NCI-H526 (cell line): ENCODE measurements at places on chromosomes 2 and 18.

GRCh38 chr2:33084433-33084832 is 137.7 kb downstream of the LTBP1 start:
- no peak for DNase-seq

GRCh38 chr2:96830044-96830562 is 13.7 kb downstream of the ANKRD23 start:
- no peak for DNase-seq

- no peak for DNase-seq
Observed at GRCh38 chr18:46346213-46346612, 242.0 kb downstream of the HAUS1 start.

DNA sequence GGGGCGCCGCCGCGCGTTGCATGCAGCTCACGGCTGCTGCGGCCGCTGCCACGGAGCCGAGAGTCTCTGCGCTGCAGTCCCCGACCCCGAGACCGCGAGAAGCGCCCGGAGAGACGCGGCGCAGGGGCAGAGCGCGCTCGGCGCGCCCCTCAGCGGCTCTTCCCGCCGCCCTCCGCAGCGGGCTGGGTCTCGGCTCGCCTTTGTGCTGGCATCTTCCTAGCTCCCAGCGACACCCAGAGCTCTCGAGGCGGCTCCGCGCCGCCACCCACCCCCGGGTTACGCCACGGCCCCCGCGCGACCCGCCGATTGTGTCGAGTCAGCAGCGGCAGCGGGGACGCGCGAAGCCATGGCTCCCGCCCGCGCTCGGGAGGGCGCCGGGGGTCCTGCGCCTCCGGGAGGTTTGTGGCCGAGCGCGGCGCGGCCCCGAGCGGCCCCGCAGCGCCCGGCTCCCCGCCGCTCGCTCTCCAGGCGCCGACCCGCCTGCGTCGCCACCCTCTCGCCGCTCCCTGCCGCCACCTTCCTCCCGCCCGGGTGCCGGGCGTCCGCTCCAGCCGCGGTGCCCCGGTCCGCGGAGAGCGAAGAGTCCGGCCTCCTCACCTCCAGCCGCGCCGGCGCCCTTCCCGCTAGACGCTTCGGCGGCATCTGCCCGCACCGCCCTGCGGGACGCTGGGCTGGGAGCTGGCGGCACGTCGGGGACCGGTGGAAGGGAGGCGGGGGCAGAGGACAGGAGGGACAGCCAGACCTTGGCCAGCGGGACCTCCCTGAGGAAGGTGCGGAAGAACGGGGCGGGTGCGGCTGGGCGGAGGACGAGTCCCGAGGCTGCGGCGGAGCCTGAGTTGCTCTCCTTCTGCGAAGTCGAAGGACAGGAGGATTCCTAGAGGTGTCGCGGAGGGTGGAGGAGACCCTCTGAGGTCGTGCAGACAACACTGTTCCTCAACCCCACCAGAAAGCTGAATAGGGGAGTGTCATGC is 46.3 kb upstream of the CCDC150 start:
- peak; percentile 87 for DNase-seq

DNA sequence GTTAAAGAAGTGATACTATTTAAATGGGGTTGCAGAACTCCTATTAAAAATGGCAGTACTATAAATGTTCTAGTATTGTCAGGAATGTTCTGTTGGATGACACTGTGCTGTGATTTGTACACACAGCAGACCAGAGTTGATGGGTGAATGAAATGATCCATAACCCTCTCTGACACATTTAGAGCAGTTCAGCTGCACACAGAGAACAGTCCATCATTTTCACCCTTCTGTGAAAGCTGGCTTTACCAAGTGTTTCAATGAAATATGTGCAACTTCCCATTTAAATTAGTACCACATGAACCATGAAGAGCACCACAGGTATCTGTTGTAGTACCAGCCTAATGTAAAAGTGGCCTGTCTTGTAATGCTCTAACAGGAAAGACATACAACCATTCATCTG is 981.4 kb downstream of the TMEM182 start:
- no peak for DNase-seq

- DNase-seq, result no peak
Observed at GRCh38 chr2:191679818-191680600, 2.1 kb downstream of the NABP1 start.

DNA sequence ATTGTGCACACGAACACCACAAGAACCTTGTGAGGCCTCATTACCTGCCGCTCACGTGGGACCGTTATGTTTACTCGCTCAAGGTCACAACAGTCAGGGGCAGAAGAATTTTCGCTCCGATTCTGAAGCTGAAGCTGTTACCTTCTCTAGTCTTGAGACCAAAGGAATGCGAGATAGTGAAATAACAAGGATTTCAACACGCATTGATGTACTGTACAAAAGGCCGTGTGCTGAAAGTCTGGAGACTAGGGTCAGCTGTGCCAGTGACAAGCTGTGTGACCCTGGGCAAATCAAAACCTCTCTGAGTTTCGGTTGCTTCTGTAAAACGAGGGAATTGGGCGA is 583 bp downstream of the NEMP2 start:
- no peak for DNase-seq

- DNase-seq, result no peak
Observed at GRCh38 chr18:61079714-61080113, 253.5 kb upstream of the CDH20 start.

GRCh38 chr2:199302851-199303250 is 154.9 kb downstream of the SATB2 start:
- DNase-seq, result no peak

DNA sequence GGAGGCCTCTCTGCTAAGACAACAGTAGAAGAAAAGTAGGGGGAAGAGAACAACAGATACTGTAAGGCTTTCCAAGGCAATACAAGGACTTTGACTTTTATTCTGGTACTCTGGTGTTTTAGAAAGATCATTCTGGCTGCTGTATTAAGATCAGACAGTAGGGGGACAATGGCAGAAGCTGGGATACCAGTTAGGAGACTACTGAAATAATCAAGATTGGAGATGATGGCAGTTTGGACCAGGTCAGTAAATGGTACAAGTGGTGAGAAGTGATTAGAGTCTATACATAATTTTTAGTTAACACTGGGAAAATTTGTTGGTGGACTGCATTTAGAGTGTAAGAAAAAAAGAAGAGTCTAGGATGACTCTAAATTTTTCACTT is 139.7 kb downstream of the ROCK1 start:
- DNase-seq, result peak; percentile 30

DNA sequence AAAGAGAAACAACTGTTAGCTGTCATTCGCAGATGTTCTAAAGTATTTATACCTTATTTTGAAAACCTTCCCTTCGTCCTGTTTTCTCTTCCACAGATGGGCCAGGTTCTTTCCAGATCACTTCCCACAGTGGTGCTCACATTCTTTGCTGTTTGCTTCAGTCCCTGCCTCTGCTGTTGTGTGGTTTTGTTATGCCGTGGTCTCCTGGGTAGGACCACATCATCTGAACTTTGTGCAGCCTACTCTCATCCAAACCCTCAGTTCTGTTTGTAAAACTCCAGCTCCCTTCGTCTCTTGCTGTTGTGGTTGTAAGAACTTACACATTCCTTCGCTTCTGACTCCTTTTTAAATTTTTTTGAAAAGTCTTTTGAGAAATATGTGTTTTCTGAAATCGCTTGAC is 38.1 kb downstream of the ZNF236 start:
- no peak for DNase-seq

DNA sequence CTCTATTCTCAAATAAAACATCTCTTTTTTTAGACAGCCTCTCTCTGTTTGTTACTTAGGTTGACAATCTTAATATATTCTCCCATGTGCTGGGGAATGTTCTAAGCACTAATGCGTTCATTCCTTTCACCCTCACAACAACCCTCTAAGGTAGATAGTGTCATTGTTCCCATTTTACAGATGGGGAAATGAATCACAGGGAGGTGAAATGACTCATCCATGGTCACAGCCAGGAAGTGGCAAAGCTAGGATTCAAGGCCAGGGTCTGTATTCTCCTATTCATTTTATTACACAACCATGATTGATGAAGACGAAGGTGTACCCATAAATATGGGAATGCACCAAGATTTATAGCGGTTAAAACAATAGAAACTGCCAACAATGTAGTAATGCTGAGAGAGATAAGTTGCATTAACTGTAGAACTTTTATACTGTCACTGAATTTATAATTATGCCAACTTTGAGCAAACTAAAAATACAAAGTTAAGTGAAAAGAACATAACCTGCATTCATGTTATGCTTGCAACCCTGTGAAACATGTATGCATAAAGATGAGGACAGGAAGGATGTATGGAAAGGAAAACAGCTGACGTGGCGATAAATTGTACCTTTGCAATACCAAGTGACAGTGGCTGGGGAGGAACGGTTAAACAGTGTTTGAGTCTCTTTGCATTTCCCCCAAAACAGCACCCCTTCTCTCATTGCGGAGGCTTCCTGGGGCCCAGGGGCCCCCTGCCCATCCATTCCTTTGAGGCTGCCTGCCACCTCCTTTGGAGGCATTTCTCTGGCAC is 257.7 kb upstream of the AGAP1 start:
- DNase-seq, result no peak

DNA sequence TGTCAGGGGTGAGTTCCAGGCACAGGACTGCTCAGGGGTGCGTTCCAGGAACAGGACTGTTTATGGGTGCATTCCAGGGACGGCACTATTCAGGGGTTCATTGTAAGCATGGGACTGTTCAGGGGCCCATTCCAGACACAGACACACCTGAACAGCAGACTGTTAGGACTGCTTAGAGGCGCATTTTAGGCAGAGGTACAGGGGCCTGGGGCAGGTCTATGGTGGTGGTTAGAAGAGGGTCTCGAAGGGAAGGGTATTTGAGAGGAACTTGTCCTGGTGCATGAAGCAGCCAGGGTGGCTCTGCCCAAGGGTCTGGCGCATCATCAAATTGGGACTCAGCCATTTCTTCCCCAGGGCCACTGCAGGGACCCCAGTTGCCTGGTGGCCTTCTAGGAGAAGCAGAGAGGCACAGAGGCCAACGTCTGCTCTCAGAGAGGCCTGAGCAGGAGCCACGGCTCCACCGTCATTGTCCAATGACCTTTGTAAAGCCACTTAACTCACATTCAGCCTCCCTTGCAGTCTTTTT is 14.8 kb upstream of the MLPH start:
- DNase-seq, result no peak

DNA sequence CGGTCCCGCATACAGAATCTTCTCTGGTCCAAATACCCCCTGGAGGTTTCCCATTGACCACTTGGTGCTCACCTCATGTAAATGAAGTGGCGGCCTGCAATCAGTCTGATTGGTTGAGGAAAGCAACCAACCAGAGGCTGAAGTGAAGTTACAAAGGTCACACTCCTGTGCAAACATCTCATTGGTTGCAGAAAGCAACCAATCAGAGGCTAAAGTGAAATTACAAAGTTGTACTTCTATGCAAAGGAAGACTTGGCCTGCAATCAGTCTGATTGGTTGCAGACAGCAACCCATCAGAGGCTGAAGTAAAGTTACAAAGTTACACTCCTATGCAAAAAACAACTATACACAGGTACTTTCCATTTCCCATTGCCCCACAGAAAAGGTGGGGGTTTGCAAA is 2.5 kb upstream of the SP100 start:
- no peak for DNase-seq

GRCh38 chr2:12816379-12817306 is 99.9 kb downstream of the TRIB2 start:
- no peak for DNase-seq

GRCh38 chr18:44834867-44835469 is 154.3 kb downstream of the SETBP1 start:
- peak; percentile 38 for DNase-seq

DNA sequence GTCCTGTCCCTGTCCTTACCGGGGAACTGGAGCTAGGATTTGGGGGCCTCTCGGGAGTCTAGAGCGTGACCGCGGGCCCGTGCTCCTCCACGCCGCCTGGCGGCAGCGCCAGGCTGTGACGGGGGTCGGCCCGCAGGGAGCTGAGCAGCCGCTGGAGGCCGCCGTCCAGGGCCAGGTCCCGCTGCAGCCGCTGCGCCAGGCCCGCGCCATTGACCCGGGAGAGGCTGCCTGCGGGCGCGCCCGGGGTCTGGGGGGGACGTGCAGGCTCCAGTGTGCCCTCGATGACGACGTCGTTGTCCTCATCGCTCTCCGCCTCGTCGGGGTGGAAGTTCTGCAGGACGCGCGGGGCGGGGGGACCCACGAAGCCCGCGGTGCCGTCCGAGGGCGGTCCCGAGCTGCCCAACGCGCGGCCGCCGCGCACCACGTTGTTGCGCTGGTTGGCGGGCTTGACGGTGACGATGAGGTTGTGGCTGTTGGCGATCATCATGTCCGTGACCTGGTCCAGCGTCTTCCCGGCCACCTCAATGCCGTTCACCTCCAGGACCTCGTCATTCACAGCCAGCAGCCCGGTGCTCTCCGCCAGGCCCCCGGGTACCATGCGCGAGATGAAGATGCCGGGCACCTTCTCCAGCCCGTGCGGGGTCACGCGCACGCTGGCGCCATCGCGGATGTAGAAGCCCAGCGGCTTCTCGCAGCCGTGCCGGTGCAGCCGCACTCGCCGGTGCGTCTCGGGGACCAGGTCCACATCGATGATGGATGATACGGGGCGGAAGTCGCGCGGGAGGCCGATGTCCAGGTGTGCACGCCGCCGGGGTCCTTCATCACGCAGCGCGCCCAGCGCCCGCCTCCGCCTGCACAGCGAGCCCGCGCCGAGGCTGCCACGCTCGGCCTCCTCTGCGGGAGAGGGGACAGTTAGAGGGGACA is 50.9 kb downstream of the ADNP2 start:
- no peak for DNase-seq

- DNase-seq, result no peak
Observed at GRCh38 chr2:229945975-229946374, 23.7 kb downstream of the FBXO36 start.

DNA sequence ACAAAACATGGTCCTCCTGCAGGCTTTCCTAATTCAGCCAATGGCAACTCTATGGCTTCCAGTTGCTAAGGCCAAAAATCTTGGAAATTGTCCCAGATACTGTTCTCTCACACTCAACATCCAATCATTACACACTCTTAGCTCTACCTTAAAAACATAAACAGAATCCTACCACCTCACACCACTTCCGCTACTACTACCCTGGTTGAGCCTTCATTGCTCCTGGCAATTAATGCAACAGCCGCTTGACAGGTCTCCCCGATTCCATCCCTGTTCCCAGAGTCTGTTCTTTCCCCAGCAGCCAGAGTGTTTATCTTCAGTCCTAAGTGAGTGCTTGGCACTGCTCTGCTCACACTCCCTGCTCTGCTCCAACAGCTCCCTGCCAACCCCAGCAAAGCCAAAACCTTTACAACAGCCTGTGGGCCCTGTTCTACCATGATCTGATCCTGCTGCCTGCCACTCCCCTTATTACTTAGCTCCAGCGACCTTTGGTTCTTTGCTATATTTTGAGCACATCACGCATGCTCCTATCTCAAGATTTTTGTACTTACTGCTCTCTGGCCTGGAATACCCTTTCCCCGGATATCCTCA is 67.5 kb upstream of the AMMECR1L start:
- no peak for DNase-seq

DNA sequence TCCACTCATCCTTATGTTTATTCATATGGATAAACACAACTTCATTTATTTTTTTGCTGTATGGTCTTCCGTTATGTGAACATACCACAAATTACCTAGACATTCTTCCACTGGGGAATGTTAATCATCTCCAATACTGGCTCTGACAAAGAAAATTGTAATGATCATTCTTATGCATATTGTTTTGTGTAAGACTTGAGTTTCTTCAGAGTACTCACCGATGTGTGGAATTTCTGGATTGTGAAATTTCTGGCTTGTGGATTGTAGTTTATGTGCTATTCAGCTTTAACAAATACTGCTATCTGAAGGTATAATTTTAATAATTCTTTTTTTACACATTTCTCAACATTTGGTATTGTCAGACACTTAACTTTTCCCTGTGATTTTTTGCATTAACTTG is 212.2 kb upstream of the THUMPD2 start:
- DNase-seq, result no peak
